ENCODE measurements at places on chromosomes 7 and 10.

- no peak for DNase-seq
Measured at GRCh38 chr10:10418387-10418786, 599.3 kb upstream of the CELF2 start.

DNA sequence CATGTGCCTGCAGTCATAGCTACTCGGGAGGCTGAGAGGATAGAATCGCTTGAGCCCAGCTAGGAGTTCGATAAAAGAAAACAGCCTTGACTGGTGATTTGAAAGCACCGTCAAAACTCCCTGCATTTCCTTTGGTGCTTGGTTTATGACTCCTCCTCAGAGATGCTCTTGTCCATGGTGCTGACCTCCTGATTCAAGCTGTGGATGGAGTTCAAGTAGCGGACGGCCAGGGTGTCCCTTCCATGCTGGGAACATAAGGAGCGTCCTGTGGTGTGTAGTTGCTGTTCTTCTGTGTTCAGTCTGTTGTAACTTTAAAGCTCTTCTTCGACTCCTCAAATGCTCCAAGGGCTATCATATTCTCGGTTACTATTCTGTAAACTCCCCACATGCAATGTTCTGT is 382.5 kb upstream of the KIAA1217 start:
- no peak for DNase-seq

DNA sequence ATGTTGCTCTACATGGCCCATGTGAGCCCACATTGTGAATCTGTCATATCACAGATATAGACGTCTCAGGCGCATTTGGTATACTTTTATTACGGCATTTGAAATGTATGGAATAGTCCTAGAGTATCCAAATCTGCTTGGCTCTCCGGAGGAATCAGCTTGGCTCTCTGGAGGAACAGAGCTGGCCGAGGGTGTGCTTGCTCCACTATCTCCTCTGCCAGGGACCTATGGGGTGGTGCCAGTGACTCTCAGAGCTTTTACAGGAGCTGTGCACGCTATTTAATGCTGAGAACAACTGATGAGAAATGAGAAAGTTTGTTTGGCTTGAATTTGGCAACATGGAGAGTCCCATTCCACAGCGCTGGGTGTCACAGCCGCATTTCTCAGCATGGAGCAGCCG is 144.0 kb downstream of the ZMYND11 start:
- no peak for DNase-seq

- DNase-seq, result peak; percentile 62
Measured at GRCh38 chr10:12241810-12242529, 46.0 kb downstream of the CDC123 start.

GRCh38 chr7:111827863-111828504 is 265.7 kb upstream of the IMMP2L start:
- no peak for DNase-seq

DNA sequence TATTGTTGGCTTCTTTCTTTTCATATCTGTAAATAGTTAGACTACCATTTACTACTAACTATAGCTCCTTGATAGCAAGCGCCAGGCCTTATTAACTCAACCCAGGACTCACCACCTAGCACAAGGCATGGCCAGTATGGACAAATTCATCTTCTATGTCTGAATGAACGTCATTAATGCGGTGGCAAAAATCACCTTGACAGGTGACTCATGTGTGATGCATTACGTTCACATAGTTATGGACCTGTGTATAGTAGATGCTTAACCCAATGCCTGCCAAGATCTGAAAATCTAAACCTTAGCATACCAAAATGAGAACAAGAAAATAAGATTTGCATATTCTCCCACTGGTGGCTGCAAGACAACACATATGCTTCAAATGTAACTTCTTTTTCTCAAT is 300.8 kb downstream of the PARD3 start:
- no peak for DNase-seq

DNA sequence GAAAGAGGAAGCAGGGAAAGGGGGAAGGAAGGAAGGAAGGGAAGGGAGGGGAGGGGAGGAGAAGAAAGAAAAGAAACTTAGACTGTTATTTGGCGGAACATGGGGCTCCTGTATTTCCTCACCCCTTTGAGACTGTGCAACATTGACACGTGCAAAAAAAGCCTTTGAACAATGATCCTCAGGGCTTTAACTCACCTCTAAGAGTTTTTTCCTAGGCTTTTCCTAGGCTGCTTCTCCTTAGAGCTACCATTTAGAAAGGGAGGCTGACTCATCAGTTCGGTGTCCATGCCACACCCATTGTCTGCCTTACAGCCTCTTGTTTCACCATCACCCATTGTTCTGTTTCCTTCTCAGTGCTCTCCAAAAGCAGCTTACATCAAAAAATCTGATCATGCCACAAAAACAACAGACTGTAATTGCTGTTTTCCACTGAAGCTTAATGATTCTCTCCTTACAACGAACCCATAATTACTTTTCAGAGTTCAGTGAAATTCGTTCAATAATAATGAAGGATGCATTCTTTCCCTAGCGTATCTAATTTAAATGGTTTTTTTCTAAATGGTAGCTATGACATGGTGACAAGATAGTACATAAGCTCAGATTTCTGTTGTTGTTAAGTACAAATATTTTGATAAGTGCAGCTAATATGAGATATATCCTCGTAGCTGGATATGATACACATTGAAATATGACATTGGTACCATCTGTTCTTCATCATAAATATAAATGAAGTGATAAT is 90.8 kb downstream of the PRLHR start:
- DNase-seq, result no peak

- DNase-seq, result no peak
Measured at GRCh38 chr10:12849319-12850181, 152.0 kb downstream of the CCDC3 start.

DNA sequence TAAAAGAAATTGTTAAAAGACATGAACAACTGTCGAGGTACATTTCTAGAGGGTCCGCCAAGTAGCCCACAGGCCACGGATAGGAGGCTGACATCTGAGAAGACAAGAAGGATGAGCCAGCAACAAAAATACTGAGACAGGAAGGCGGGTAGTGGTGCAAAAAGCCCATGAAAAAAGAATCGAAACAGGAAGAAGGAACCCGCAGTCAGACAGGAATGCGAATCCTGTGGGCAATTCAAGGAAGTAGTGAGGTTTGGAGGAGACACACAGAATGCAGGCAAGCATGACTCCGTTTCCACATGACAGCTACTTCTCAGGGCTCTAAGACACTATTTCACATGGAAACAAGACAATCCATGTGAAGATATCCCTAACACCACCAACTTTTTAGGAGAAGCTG is 125.2 kb downstream of the DOCK4 start:
- no peak for DNase-seq

GRCh38 chr10:92180399-92180798 is 110.5 kb downstream of the CPEB3 start:
- no peak for DNase-seq

DNA sequence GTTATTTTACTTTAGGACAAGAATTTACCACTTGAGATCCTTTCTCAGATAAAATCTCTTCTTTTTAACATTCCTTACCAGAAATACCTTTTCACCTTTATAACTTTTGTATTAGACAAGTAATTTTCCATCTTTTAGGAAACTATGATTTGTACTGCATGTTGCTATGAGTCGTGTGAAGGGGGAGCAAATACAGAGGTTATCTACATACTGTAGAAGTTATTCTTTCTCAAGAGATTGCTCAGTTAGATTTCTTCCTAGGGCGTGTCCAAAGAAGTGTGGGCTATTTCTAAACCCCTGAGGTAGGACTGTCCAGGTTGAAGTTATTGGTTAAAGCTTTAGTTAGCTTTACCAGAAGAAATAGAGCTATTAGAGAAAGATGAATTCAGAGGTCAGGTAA is 30.2 kb upstream of the ARHGAP12 start:
- DNase-seq, result no peak

GRCh38 chr7:15560968-15561367 is 847 bp downstream of the AGMO start:
- DNase-seq, result no peak
